Stimulated activated CD4-positive, alpha-beta T cell treated with anti-CD3 and anti-CD28 coated beads, Interleukin-1b, Interleukin-23, amount 100 ng/mL, for 48 hours (primary cell): ENCODE measurements at places on chromosomes 16 and 17.

- DNase-seq, result no peak
Measured at GRCh38 chr16:13077816-13078215, 176.4 kb downstream of the SHISA9 start.

- DNase-seq, result no peak
Measured at GRCh38 chr16:17348042-17348783, 122.5 kb downstream of the XYLT1 start.

- no peak for DNase-seq
Measured at GRCh38 chr17:50035945-50036344, 20.0 kb upstream of the ITGA3 start.

GRCh38 chr16:86914876-86915717 is 336.7 kb downstream of the FOXL1 start:
- DNase-seq, result no peak

GRCh38 chr17:80182845-80183223 is 13.0 kb downstream of the CARD14 start:
- no peak for DNase-seq

GRCh38 chr17:15966879-15967248 is 21.9 kb downstream of the ADORA2B start:
- no peak for DNase-seq

- no peak for DNase-seq
Measured at GRCh38 chr17:48336986-48337385, 93.0 kb downstream of the SKAP1 start.

- DNase-seq, result no peak
Measured at GRCh38 chr17:322006-322780, 30.4 kb downstream of the RPH3AL start.

- DNase-seq, result no peak
Measured at GRCh38 chr16:66910175-66910940, 8.3 kb downstream of the CDH16 start.

DNA sequence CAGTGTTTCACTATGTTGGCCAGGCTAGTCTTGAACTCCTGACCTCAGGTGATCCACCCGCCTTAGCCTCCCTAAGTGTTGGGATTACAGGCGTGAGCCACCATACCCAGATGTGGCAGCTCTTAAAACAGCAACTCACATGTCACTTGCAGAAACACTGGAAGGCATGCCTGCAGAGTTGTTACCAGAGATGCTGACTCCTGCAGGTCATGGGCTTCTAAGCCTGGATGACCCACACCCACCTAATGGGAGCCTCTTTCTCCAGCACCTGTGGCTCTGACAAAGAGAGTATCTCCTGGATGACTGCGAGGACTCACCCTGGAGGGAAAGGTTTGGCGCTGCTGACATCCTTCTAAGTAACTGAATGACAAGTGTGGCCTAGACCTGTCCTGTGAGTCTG is 11.2 kb upstream of the RFWD3 start:
- DNase-seq, result no peak
